ENCODE measurements at places on chromosomes 3 and 15.
A peak's percentile ranks its signal among the peaks of the same experiment; 100 is the strongest.

DNA sequence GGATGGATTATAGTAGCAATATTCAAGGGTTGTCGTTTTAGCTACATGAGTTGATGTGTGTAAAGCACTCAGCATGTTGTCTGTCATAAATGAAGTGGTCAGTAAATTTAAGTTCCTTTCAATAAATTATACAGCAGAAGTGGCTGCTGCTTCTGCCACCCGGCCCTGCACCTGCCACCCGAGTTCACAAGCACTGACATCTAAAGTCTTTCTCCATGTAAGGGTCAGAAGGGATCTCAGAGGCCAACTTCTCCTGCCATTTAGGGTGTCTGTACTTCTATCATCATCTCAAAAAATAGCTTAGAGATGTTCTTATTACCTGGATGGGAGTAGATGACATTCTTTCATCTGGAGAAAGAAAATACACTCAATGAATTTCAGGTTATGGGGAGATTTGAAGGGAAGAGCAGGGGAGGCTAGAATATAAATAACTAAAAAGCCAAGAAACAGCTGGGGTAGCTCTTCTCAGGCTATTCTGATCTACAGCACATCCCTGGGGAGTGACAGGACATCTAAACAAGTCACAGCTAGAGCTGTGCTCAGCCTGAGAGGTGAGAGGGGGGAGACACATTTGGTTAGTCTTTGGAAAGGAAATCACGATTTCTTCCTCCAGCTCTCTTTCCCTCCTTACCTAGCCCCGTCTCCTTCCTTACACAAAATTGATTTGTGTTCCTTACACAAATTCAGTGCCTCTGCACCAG, 8.0 kb downstream of the GCSAM start:
- DNase-seq, result no peak

GRCh38 chr3:128188956-128189355, 35.7 kb downstream of the EEFSEC start:
- no peak for DNase-seq

- no peak for DNase-seq
Observed at GRCh38 chr3:163327086-163327485, 1751.2 kb downstream of the SI start.

GRCh38 chr3:197613199-197613598, 57.4 kb upstream of the BDH1 start:
- DNase-seq, result no peak

- DNase-seq, result no peak
Observed at GRCh38 chr3:63979093-63979885, 44.0 kb downstream of the PSMD6 start.

GRCh38 chr3:174331095-174331800, 527.9 kb upstream of the NAALADL2 start:
- no peak for DNase-seq

DNA sequence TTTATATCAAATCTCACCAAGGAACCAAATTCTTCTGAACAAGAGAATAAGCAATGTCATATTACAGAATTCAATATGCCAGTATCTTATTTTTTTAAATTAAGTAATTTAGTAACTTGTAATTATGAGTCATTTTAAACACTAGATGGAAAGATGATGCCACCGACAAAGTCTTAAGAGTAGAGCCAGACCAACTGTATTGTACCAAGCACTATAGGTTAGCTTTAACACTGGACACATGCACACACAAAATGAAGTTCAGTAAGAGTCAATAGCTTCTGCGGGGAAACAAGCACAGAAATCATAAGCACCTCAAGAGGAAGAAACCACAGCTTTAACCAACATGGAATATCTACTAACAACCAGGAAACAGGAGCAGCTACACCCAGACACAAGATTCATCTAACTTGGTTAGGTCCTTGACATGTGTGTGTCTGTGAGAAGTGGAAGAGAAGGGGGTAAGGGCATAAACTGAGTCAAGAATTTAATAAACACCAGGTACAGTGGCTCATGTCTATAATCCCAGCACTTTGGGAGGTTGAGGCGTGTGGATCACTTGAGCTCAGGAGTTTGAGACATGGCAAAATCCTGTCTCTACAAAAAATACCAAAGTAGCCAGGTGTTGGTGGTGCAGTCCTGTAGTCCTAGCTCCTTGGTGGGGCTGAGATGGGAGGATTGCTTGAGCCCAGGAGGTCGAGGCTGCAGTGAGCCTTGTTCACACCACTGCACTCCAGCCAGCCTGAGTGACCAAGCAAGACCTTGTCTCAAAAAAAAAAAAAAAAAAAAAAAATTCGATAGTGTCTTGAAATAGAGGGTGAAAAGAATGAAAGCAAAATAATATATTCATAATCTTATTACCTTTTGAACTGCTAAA, 28.9 kb downstream of the DENND4A start:
- no peak for DNase-seq

- no peak for DNase-seq
Observed at GRCh38 chr3:134535186-134535970, 49.5 kb downstream of the CEP63 start.

GRCh38 chr3:195110647-195111318, 160.2 kb downstream of the XXYLT1 start:
- no peak for DNase-seq

DNA sequence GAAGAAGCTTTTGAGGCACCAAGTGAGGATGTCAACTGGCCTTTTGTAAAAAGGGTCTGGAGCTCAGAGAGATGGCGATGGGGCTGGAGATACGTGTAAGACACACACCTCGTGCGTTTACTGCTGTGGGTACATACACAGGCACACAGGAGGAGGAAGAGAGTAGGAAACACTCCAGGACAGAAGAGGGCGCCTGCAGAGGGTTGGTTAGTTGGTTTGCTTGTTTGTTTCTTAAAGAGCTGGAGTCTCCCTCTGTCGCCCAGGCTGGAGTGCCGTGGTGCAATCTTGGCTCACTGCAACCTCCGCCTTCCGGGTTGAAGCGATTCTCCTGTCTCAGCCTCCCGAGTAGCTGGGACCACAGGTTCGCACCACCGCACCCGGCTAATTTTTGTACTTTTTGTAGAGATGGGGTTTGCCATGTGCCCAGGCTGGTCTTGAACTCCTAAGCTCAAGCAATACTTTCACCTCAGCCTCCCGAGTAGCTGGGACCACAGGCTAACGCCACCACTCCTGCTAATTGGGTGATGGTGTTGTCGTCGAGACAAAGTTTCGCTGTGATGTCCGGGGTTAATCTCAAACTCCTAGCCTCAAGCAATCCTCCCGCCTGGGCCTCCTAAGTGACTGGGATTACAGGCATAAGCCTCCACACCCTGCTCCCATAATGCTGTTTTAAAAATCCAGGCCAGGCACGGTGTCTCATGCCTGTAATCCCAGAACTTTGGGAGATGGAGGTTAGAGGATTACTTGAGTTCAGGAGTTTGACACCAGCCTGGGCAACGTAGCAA, 1.3 kb upstream of the PRR20G start:
- no peak for DNase-seq

DNA sequence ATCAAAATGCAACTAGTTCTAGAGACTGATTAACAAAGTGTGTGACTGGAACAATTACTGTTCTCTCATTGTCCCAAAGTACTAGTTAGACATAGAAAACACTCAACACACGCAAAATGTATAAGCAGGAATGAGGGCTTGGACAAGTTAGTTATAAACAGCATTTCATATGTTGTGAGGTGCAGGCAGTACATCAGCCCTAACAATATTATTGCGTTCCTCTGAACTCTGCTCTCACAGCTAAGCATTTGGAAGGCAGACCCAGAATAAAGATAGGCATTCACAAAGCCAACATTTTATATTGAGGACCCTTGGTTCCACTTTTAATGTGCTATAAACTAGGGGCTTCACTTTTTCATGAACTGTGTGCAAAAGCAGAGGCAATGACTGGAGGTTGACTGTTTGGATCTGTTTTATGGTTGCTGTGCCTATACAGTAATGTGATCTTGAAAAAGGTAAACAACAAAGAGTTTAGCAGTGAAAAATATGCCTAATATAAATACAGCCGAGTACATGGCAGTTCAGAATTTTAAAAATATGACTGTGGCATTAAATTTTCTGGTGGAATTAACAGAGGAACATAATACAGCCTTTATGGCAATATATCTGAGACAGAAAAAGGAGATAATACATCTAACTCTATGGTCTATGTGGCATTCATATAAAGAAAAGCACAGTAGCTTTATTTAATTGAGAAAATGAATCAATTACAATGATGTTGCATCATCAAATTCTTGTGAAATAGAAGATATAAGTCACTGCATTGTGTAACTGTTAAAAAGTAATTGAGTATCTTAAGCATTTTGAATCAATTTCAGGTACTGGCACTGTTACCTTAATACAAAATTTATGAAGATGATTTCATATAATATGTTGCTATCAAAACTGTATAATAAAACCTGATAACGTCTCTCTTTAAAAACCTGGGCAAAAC, 80.0 kb upstream of the SKOR1 start:
- no peak for DNase-seq

DNA sequence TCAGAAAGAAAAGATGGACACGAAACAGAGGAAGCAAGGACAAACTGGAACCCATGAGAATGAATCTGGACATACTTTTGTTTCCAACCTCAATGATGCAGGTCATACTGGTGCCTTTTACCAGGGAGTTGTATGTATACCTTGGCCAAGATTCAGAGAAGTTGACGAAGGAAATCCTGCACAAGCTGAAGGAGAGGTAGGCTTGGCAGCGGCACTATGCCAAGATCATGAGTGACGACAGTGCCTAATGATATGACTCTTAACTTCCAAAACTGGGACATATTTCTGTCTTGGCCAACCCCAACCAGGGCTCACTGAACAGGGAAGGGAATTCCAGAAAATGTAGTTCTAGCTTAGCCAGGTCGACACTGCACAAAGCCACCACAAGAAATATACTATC, 149.2 kb upstream of the SLCO3A1 start:
- no peak for DNase-seq

GRCh38 chr15:72369964-72370363, 5.8 kb downstream of the HEXA start:
- peak; percentile 44 for DNase-seq

GRCh38 chr3:171953301-171954022, 85.9 kb upstream of the FNDC3B start:
- DNase-seq, result no peak

DNA sequence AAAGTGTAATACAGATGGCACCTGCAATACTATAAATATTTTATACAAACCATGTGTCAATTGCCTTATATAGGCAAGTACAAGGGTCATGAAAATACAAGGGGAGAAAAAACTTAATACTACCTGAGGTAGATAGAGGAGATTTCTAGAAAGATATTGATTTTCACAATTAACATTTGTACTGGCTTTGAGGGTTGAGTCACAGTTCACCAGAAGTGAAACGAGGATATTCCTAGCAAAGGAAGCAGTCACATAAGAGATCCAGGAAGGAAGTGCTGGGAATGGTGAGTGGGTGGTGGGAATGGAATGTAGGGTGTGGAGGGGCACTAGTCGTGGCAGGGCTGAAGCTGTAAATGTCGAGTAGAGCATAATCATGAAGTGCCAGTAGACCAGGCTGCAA, 108.7 kb downstream of the P2RY1 start:
- DNase-seq, result no peak

GRCh38 chr3:14404631-14405359, 2.4 kb downstream of the SLC6A6 start:
- no peak for DNase-seq

DNA sequence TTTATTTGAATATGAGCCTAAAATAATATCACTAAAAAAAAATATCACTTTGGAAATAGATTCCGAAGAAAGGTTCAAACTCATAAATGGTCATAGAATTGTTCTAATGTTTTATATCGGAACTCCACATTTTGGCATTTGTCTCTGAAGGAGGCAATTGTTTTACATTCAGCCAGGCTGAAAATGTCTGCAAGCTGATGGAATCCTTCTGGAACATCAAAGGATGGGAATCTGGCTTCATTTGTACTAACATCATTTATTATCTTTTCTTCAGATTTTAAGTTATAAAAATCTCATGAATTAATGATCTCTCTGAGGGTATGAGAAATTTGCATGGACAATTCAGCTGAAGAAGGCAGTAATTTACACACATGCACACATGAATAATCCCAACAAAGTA, 251.4 kb upstream of the RGMA start:
- no peak for DNase-seq

Data from epithelial cell of proximal tubule (primary cell).